ENCODE measurements at places on chromosomes 7 and 10. TPM values are rescaled to one million over a fixed set of nuclear protein-coding genes. Genes with fewer than 3 reads are reported as not detected.

- no peak overlapping the region for H3K4me3 ChIP-seq
- H3K27ac ChIP-seq, result no peak overlapping the region
- H3K27me3 ChIP-seq, result peaks cover 3% of the 10 kb centered on the region
- H3K4me1 ChIP-seq, result no peaks in the 10 kb centered on the region
- no peaks in the 10 kb centered on the region for H3K36me3 ChIP-seq
Measured at GRCh38 chr7:41437257-41438196, 265.4 kb downstream of the INHBA start.

GRCh38 chr10:127506094-127506493 is 43.0 kb upstream of the NPS start:
- H3K27ac ChIP-seq, result no peak overlapping the region

DNA sequence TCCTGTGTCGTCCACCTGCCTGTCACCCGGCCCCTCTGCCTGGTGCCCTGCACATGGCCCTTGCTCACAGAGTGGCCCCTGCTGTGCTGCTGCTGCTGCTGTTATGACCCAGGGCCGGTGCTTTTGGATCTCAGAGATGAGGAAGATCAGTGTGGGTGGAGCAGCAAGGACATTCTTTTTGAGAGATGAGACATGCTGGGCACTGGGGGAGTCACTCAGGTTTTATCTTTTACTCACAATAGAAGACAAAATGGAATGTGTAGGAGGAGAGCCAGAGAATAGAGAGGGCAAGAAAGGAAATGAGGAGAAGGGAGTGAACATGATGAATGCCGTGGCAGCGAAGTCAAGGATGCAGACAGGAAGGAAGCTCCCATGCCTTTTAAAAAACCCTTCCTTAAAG is 611.5 kb upstream of the DPP6 start:
- DNase-seq, result no peak
- no peaks in the 10 kb centered on the region for H3K4me1 ChIP-seq
- H3K36me3 ChIP-seq, result peaks cover 5% of the 10 kb centered on the region
- H3K4me3 ChIP-seq, result no peak overlapping the region
- no peak overlapping the region for H3K27ac ChIP-seq
- H3K27me3 ChIP-seq, result peaks cover 7% of the 10 kb centered on the region

GRCh38 chr7:48109848-48110663 is 21.0 kb downstream of the UPP1 start:
- peaks cover 29% of the 10 kb centered on the region for H3K36me3 ChIP-seq
- peaks cover 3% of the 10 kb centered on the region for H3K4me1 ChIP-seq
- DNase-seq, result peak; percentile 77
- H3K4me3 ChIP-seq, result no peak overlapping the region
- H3K27me3 ChIP-seq, result peaks cover 16% of the 10 kb centered on the region

DNA sequence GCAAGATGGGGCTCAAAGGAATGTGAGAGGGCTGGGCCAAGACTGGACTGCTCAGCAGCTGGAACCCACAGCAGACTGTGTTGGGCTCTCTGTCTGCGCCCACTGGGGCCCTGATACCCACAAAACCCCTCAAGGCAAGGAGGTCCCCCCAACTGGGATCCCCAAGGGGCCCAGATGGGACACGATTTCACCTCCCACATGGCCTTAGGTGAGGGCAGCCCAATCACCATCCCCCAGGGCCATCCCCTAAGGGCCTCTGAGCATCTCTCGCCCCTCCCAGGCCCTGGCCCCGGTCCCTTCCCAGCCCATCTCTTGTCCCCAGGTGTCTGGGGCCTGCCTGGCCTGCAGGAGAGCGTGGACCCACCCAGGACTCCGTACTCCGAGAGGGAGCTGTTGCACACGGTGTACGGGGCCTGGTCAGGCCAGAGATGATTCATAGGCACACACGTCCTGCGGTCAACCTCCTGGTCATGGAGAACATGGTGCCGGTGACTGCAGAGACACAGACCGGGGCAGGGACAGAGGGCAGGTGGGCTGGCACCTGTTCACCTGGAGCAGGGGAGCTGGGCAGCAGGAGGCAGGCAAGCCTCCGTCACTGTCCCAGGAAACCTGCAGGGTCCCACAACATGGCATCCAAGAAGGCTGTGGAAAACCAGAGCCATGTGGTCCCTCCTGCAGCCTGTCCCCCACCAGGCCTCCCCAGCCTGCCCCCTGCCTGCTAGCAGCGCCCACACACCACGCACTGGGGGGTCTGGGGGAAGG is 21.6 kb downstream of the OGDHL start:
- no peak overlapping the region for H3K27ac ChIP-seq
- no peaks in the 10 kb centered on the region for H3K4me1 ChIP-seq
- peaks cover 10% of the 10 kb centered on the region for H3K27me3 ChIP-seq
- H3K4me3 ChIP-seq, result no peak overlapping the region
- no peak for DNase-seq
- H3K36me3 ChIP-seq, result peaks cover 15% of the 10 kb centered on the region

- H3K36me3 ChIP-seq, result no peaks in the 10 kb centered on the region
- H3K27me3 ChIP-seq, result peaks cover 7% of the 10 kb centered on the region
- no peak for DNase-seq
- H3K4me3 ChIP-seq, result no peak overlapping the region
- no peak overlapping the region for H3K27ac ChIP-seq
Measured at GRCh38 chr10:43216931-43217562, 49.8 kb downstream of the RASGEF1A start.

GRCh38 chr7:18685971-18686370 is 190.4 kb downstream of the HDAC9 start:
- no peaks in the 10 kb centered on the region for H3K36me3 ChIP-seq
- no peaks in the 10 kb centered on the region for H3K27me3 ChIP-seq
- H3K4me1 ChIP-seq, result no peaks in the 10 kb centered on the region
- no peak overlapping the region for H3K27ac ChIP-seq
- H3K4me3 ChIP-seq, result no peak overlapping the region

- no peak overlapping the region for H3K4me3 ChIP-seq
- no peak for DNase-seq
- no peaks in the 10 kb centered on the region for H3K36me3 ChIP-seq
- H3K27me3 ChIP-seq, result no peaks in the 10 kb centered on the region
Measured at GRCh38 chr10:75528392-75528791, 97.0 kb downstream of the LRMDA start.

- H3K27me3 ChIP-seq, result peaks cover 3% of the 10 kb centered on the region
- peak overlapping the region; percentile 90 for H3K4me3 ChIP-seq
- no peak overlapping the region for H3K27ac ChIP-seq
- H3K4me1 ChIP-seq, result peaks cover 6% of the 10 kb centered on the region
- peaks cover 4% of the 10 kb centered on the region for H3K36me3 ChIP-seq
Measured at GRCh38 chr7:66682350-66683093, 53.8 kb downstream of the KCTD7 start.

- DNase-seq, result peak; percentile 55
- peaks cover 48% of the 10 kb centered on the region for H3K4me1 ChIP-seq
- peak overlapping the region; percentile 13 for H3K27ac ChIP-seq
- peaks cover 43% of the 10 kb centered on the region for H3K36me3 ChIP-seq
- H3K27me3 ChIP-seq, result peaks cover 24% of the 10 kb centered on the region
Measured at GRCh38 chr10:70537398-70538194, 59.0 kb downstream of the PALD1 start.

The CARD11 gene
- 3.9 TPM for total RNA-seq

The LAMB4 gene
- total RNA-seq, result 1.1 TPM

The PPP1R3A gene
- total RNA-seq, result not detected

The MEOX2 gene
- 0.10 TPM for total RNA-seq

The CALHM1 gene
- not detected for total RNA-seq

The CH25H gene
- 10.0 TPM for total RNA-seq

The GALNT17 gene
- 0.38 TPM for total RNA-seq

Measured in endothelial cell (in vitro differentiated cells).